CD4-positive, alpha-beta T cell treated with Interleukin-15 for 1 hour (primary cell): ENCODE measurements at places on chromosomes 6 and 20.

- peak; percentile 51 for DNase-seq
These were observed at the start of gene POM121L2 for GRCh38 chr6:27312146-27312949. TSS of gene POM121L2 (minus strand) at chr6:27312273. CDS start at chr6:27312170, 103 bp downstream.

- DNase-seq = no peak
These were observed 645.8 kb upstream of the GJE1 start for GRCh38 chr6:141486942-141487341.

GRCh38 chr6:36227379-36228228, 31.1 kb downstream of the BRPF3 start:
- DNase-seq = no peak

- DNase-seq = no peak
These were observed 23.5 kb downstream of the ZFP64 start for GRCh38 chr20:52168116-52168515.

GRCh38 chr6:166313255-166314070, 5.3 kb upstream of the PRR18 start:
- DNase-seq = peak; percentile 66

- no peak for DNase-seq
These were observed 145.7 kb upstream of the MAN1A1 start for GRCh38 chr6:119495230-119495683.

GRCh38 chr20:24577271-24577909, 108.0 kb downstream of the SYNDIG1 start:
- DNase-seq = no peak

DNA sequence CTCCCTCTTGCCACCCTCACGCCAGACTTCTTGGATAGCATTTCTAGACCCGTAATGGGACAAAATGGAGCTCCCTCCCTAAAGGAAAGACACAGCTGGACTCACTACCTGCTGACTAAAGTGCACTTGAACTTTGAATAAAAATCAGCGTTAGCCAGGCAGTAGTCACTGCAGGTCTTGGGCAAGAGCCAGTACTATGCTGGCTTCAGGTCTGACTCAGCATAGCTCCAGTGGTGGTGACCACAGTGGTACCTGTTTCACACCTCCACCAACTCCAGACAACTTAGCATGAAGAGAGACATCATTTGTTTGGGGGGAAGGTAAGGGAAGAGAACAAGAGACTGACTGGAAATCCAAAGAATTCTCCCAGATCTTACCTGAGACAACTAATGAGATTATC, 906.8 kb downstream of the GRIK2 start:
- no peak for DNase-seq

DNA sequence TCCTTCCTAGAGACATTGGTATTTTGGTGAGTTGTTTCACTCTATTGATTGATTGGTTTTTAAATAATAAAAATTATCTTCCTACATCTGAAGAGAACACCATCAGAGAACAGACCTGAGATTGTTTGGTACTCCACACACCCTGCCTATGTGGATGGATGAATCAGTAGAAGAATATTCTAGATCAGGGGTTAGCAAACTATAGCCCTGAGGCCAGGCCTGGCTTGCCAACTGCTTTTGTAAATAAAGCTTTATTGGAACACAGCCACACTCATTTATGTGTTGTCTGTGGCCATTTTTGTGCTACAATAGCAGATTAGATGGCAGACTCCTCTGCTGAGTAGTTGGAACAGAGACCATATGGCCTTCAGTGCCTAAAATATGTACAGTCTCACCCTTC, 139.6 kb upstream of the INSM1 start:
- no peak for DNase-seq

GRCh38 chr20:38867062-38867359, 59.2 kb upstream of the FAM83D start:
- no peak for DNase-seq

DNA sequence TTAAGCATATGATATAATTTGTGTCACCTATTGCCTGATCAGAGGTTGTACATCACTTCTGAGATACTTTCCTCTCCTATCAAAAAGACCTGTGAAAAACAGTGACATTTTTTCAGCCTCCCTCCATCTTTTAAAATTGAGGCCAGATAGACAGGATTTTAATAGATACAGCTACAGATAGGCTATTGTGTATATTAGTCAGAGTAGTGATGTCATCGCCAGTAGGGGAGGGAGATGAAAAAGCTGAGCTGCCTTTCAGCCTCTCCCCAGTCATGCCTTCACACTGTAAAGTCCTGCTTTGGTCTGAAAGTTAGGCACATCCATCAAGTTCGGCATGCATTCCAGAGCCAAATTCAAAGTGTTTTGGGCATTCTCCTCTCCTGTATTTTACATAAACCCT, 7.9 kb upstream of the PABPC1L start:
- DNase-seq = no peak

- no peak for DNase-seq
These were observed 5.9 kb upstream of the OR14J1 start for GRCh38 chr6:29295623-29296022.

GRCh38 chr6:169398342-169399105, 144.9 kb upstream of the THBS2 start:
- no peak for DNase-seq

- DNase-seq = peak; percentile 44
These were observed 64.4 kb downstream of the TRERF1 start for GRCh38 chr6:42387336-42387735.

GRCh38 chr20:44610313-44610962, 28.1 kb downstream of the PKIG start:
- peak; percentile 54 for DNase-seq

GRCh38 chr6:84652356-84653026, 111.9 kb downstream of the TBX18 start:
- no peak for DNase-seq

DNA sequence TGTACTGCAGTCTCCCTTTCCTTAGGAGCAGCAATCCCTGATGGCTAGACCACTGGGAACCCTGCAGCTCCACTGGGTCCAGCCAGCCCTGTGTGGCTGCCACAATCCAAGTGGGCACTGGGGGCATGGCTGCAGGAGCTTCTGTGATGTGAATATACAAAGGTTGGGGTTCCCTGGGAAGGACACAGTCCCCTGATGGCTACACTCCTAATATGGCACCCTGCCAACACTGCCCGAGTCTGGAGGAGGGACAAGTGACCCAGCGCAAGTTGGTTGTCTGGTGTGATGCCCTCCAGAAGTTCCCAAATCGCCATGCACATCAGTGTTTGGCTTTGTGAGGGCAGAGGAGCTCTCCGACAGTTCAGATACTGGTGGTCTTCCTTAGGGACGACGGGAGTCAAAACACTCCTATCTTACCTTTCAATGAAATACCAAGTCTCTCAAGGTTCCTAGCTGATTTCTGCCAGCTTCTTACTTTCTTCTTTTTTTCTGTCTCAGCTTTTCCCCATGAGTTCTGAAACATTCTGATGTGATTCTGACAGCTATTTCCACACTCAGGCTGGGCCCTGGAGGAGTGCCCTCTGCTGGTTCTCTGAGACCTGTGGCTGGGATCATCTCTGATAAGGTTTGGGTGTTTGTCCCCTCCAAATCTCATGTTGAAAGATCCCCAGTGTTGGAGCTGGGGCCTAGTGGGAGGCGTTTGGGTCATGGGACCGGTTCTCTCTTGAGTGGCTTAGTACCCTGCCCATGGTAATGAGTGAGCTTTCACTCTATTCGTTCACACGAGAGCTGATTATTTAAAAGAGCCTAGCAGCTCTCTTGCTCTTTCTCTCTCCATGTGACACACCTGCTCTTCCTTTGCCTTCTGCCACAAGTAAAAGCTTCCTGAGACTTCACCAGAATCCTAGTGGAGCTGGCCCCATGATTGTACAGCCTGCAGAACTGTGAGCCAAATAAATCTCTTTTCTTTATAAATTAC, 15.5 kb upstream of the ZFP57 start:
- DNase-seq = no peak

- no peak for DNase-seq
These were observed 1289.3 kb upstream of the CITED2 start for GRCh38 chr6:140663772-140664171.
